ENCODE measurements at places on chromosomes 6 and 20.

GRCh38 chr6:137490006-137490905 lies 3.9 kb downstream of the OLIG3 start:
- DNase-seq, result no peak

GRCh38 chr6:107624050-107624449 lies 134.1 kb downstream of the SOBP start:
- DNase-seq, result no peak

DNA sequence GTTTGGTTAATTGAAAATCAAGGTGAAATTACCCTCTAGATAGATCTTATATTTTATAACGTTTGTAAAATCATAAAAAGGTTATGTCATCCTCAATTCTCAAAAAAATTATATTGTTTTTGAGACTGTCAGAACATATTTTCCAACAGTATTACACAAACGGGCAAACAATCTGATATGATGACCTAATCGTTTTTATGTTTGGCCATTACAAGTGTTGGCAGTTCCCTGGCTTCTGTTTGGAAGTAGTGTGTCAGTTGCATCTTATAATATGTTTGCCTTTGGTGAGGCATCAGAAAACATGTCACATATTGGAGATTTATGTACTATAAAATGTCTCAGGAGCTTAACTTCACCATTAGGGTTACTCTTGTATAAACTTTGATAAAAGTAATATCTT lies 308.1 kb upstream of the EPHA7 start:
- DNase-seq, result no peak

DNA sequence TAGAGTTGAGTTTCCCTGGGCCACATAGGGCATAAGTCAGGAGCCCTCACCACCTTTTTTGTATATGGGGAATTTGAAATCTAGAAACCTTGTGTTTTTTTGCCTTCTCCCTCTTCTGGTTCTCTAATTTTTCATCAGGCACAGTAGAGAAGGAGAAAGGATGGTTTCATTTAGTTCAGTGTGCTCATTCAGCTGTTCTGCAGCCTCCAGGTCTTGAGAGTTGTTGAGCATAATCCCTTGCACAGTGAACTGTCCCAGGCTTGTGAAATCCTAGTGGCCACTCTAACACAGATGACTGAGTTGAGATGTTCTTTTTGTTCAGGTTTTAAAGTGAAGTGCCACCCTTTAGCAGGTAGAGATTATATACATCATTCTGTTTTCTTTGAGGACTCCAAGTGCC lies 183.5 kb downstream of the CDKAL1 start:
- peak; percentile 42 for DNase-seq

DNA sequence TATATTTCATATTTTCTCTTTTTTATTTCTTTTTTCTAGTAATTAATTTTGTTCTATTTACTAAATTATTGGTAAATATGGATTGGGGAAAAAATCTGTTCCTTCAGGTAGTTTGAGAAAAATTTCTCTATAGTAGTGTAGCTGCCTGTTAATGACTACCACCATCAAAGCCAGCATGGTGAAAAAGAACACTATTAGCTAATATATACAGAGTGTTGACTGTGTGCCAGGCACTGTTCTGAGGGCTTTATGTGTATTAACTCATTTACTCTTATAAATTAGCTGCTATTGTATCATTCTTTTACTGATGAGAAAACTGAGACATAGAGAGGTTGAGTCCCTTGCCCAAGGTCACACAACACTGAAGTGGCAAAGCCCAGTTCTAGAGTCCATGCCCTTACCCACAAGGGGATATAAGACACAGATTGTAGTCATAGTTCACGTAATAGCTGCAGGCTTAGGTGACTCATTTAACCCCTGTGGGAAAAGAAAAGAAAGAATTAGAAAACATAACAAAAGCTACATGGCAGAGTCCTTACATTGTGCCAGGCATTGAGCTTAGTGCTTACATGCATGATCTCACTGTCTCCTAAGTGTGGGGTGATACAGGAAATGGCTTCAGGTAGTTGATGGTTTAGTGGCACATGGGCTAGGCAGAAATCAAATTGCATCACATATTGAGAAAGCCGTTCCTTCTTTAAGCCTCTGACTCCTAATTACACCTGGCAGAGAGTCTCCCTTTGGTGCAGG lies 12.2 kb upstream of the AKIRIN2 start:
- DNase-seq, result no peak

GRCh38 chr6:39777218-39777617 lies 15.0 kb upstream of the DAAM2 start:
- no peak for DNase-seq

- no peak for DNase-seq
Observed at GRCh38 chr6:110646419-110646698, 168.9 kb downstream of the CDK19 start.

GRCh38 chr20:57043091-57043490 lies 223.3 kb downstream of the BMP7 start:
- DNase-seq, result no peak

GRCh38 chr6:128316258-128316929 lies 204.0 kb downstream of the PTPRK start:
- peak; percentile 56 for DNase-seq

DNA sequence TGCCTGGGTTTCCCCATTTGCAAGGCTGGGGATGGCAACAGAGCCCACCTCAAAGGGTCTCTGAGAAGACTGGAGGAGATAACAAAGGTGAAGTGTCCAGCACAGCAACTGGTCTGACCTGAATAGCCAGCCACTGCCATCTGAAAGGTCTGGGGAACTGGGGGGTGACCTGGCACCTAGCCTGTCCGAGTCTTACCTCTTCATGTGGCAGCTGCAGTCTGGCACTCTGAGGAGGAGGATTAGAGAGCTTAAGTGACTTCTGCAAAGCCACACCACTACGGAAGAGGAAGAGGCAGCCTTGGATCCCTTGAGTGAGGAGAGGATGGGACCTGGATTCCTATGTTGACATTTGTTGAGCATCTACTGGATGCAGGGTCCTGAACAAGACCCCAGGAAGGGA lies 22.2 kb downstream of the C20orf203 start:
- DNase-seq, result no peak

- no peak for DNase-seq
Observed at GRCh38 chr6:120363429-120363828, 970.9 kb downstream of the TBC1D32 start.

DNA sequence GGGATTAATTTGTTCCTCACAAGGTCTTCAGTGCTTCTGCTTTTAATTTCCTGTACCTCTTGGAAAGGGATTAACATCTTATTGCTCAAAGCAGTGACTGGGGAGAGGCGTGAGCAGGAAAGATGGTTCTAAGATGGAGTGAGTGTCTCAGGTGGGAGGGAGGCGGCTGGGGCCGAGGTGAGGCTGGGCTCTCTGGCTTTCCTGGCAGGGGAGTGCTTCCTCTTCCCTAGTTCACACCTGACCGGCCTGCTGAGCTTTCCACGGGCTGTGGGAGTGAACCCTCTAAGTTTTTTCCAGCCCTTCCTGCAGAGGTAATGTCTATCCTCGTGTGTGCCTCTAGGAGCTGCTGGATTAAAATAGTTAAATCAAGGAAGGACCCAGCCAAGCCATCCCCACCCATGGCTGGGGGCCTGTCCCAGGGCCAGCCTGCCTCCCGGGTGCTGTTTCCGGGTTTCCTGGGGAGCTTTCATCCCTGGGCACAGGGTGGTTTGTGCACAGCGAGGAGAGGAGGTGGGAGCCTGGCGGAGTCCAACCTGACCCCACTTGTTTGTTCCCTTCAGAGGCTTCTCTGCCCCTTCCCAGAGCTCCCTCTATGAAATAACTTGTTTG lies 179.1 kb downstream of the TFAP2C start:
- no peak for DNase-seq

DNA sequence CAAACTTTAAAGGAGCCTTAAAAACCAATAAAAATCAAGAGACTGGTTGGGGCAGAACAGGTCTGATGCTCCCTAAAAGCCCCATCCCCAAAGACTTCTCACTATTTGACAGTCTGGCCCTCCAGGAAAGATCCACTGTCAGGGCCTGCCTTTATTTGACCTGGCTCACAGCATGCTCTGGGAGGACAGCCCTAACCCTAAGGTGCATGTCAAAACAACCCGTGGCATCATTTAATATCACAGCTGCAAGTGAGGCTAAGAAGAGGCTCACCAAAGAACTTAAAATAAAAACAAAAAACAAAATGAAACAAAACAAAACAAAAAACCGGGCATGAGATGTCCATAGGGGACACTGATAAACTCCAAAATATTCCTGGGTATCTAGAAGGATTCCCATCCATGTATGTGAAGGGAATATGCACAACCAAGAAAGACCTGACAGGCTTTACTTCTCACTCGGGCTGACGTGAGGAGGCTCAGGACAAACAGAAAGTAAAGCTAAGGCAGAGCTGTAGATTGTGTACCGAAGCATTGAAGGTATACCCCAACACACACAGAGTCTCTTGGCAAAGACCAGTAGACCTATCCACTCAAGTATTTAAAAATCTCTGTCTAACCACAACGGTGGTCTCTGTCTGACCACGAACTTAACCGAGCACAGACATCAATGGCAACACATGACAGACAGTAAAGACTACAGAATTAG lies 57.3 kb downstream of the AHI1 start:
- no peak for DNase-seq
